Dermis lymphatic vessel endothelial cell (primary cell): ENCODE measurements at places on chromosomes 7 and 10. TPM values are rescaled to one million over a fixed set of nuclear protein-coding genes. Genes with fewer than 3 reads are reported as not detected.

The NPVF gene
- not detected in 2 replicates for total RNA-seq

The TFR2 gene
- 0.17 and 0.54 TPM in 2 replicates for total RNA-seq

The POLR2J2 gene
- total RNA-seq = 1.6 and 2.6 TPM in 2 replicates

The TMEM130 gene
- total RNA-seq = not detected in 2 replicates
